ENCODE measurements at places on chromosomes 11 and 22. TPM values are rescaled to one million over a fixed set of nuclear protein-coding genes. Genes with fewer than 3 reads are reported as not detected.

NAALADL1 gene
- total RNA-seq: 18.5 TPM

SLC22A8 gene
- total RNA-seq: not detected

KREMEN1 gene
- 11.8 TPM for total RNA-seq

FGF3 gene
- not detected for total RNA-seq

DEFB131B gene
- not detected for total RNA-seq

NXPE4 gene
- not detected for total RNA-seq

PPFIBP2 gene
- total RNA-seq: 35.0 TPM

C11orf86 gene
- total RNA-seq: not detected

GRAP2 gene
- total RNA-seq: not detected

SLC17A6 gene
- not detected for total RNA-seq

IL18 gene
- total RNA-seq: 0.39 TPM

BET1L gene
- total RNA-seq: 22.0 TPM

PKP3 gene
- total RNA-seq: 1.2 TPM

SCGB1D1 gene
- not detected for total RNA-seq

GAB4 gene
- total RNA-seq: not detected

CCDC87 gene
- total RNA-seq: 0.76 TPM

INPP5J gene
- not detected for total RNA-seq

OR2D2 gene
- total RNA-seq: 0.78 TPM

MS4A1 gene
- not detected for total RNA-seq

CD44 gene
- 478 TPM for total RNA-seq

BIRC3 gene
- 3.3 TPM for total RNA-seq

OR8A1 gene
- total RNA-seq: not detected

PHOX2A gene
- not detected for total RNA-seq

CDCA5 gene
- total RNA-seq: 5.4 TPM

SORL1 gene
- 0.78 TPM for total RNA-seq

LAYN gene
- total RNA-seq: 61.5 TPM

TLCD5 gene
- total RNA-seq: 13.9 TPM

OR51B4 gene
- total RNA-seq: not detected

TUB gene
- total RNA-seq: 14.5 TPM

LSP1 gene
- total RNA-seq: 84.1 TPM

NAGA gene
- 44.6 TPM for total RNA-seq

FGF4 gene
- not detected for total RNA-seq

CSNK1E gene
- total RNA-seq: 84.9 TPM

CCDC15 gene
- 2.2 TPM for total RNA-seq

ADORA2A gene
- total RNA-seq: 0.32 TPM

ACR gene
- not detected for total RNA-seq

Data from articular chondrocyte of knee joint (primary cell).